ENCODE measurements at places on chromosomes 7 and 10.

DNA sequence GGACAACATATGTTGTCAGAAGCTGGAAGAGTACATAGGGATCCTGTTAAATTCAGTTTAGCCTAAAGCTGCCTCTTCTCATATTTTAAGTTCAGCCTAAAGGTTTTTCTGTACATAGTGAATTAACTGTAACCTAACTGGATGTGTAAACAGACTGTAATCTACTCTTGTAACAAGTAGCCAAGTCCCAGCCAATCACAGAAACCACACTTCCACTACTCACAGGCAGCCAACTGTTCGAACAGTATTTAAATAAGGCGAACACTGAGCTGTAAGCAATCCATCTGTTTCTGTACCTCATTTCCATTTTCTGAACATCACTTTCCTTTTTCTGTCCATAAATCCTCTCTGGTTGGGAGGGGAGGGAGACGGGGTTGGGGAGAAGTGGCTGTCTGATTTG lies 15.0 kb upstream of the STN1 start:
- no peak for DNase-seq

DNA sequence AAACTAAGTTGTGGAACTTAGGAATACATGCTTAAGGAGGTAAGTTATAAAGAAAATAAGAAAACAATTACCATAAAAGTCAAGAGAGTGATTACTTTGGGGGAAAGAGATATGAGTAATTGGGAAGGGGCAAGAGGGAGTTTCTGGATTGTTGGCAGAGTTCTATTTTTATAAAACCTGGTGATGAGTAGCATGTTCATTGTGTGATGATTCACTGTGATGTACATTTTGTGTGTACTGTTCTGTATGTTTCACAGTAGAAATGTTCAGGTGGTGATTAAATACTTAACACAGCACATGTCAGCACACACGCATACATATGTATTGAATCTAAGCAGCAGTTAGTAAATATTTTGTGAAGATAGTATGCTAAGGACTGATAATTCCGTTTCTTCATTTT lies 9.7 kb upstream of the OIT3 start:
- DNase-seq: no peak

DNA sequence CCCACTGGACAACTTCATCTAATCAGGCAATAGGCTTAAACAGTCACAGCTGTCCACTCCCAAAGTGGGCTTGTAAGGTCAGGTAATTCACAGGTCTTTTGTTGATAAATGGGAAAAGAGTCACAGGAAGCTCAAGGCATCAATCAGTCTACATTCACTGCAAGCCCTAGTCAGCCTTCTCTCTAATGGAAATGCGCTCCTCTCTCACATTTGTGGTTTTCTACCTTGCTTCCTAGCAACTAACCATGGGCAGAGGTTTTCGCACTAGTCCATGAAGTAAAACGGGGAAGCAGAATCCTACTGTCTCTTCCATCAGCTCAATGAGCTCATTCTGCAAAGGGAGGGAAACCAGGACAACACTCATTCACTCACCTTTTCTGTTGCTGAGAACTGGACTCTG lies 53.5 kb upstream of the APBB1IP start:
- DNase-seq: no peak

- peak; percentile 27 for DNase-seq
These were observed 160.1 kb downstream of the GALNT11 start for GRCh38 chr7:152185558-152185957.

GRCh38 chr10:131093795-131094366 lies 217.6 kb downstream of the TCERG1L start:
- no peak for DNase-seq

DNA sequence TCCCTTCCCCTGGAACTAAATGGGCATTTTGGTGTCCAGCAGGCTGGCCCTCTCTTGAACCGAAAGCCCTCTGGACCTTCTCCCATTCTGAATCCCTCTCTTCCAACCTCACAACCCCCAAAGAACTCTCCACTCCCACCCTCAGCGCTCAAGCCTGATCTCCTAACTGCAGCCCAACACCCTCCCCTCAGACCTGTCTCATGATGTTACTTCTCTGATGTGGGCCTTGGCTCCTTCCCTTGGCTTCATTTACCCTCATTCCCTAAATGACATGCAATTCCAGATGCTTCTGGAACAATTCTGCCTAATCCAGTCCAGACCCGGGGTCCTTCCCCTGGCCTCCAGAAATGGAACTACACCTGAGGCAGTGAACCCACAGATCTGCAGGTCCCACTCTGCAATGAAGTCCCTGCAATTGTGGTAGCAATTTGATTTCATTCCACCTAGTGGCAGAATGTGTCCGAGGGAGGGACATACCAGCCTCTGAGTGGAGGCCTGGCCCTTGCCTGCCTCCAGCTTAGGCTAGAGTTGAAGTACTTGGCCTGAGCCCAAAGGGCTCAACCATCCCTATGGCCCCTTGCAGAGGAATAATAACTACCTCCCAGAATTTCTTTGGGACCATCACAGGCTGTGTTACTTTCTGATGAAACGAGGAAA lies 4.1 kb upstream of the CEP41 start:
- DNase-seq: no peak

DNA sequence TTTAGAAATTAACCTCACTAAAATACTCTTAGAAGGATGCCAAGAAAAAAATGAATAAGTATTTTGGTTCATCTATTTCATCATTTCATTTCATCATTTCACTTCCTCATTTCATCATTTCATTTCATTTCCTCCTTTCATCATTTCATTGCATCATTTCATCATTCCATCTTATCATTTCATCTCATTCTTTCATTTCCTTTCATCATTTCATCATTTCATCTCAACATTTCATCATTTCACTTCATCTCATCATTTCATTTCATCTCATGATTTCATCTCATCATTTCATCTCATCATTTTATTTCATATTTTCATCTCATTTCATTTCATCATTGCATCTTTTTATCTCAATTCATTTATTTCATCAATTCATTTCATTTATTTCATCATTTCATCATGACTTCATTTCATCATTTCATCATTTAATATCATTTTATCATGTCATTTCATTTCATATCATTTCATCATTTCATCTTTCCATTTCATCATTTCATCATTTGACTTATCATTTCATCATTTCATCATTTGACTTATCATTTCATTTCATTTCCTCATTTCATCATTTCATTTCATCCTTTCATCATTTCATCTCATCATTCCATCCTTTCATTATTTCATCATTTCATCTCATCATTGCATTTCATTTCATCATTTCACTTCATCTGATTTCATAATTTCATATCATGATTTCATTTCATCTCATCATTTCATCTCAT lies 129.9 kb downstream of the ZNF92 start:
- DNase-seq: no peak

- DNase-seq: no peak
These were observed 609.4 kb upstream of the PCDH15 start for GRCh38 chr10:55410415-55410885.

DNA sequence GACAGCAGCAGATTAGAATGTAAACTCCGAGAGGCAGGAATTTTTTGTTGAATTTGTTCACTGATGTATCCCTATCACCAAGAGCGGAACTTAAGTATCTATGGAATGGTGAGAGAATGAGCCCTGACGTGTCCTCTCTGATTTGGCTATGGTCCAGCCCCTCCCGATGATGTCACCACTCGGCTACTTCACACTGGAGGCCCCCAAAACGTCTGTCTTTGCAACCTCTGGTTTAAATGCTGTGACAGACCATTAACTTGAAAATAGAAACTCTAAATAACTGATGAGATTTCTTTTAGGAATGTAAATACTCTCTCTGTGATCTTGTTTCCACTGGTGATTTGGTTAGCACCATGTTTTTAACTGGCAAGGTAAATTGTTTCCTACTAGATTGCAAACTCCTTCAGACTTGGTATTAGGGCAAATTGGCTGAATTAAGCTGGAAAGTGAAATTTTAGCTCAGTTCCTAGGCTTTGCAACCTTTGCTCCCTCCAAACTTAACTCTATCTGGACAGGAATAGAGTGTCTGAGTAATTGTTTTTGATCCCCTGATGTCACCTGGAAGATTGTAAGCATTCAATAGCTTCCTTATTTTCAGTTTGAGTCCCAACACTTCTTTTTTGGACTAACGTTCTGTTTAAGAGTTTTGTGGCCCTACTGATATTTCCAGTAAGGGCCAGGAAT lies 19.1 kb downstream of the SLC16A12 start:
- DNase-seq: peak; percentile 97

DNA sequence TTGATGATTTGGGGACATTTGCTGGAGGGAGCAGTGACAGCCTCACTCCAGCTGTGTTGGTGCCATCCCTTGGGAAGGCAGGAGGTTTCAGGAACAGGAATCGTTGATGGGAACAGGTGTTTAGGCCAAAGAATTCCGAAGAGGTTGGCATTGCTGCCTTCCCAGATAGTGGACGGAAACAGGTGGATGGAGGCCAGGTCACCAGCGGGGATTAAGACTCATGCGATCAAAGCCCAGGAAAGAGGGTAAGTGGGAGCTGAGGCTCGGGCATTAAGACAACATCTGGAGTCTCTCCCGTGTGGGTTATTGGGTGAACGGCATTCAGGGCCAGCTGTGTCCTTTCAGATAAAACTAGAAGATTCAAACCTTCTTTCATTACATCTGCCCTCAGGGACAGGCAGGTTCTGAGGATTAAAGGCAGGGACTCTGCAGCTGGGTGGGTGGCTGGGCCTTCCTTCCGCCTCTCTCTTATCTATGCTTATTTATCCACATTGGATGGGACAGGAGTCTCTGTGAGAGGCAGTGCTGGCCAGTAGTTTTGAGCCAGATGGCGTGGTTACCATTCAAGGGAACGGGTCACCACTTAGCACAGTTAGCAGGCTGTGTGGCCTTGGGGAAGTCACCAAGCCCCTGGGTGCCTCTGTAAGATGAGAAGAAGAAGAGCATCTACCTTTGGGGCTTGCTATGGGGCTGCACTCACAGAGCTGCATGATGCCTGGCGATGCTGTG lies 67.6 kb downstream of the INSIG1 start:
- DNase-seq: no peak

- peak; percentile 29 for DNase-seq
These were observed 613.9 kb upstream of the CELF2 start for GRCh38 chr10:10403762-10404161.

DNA sequence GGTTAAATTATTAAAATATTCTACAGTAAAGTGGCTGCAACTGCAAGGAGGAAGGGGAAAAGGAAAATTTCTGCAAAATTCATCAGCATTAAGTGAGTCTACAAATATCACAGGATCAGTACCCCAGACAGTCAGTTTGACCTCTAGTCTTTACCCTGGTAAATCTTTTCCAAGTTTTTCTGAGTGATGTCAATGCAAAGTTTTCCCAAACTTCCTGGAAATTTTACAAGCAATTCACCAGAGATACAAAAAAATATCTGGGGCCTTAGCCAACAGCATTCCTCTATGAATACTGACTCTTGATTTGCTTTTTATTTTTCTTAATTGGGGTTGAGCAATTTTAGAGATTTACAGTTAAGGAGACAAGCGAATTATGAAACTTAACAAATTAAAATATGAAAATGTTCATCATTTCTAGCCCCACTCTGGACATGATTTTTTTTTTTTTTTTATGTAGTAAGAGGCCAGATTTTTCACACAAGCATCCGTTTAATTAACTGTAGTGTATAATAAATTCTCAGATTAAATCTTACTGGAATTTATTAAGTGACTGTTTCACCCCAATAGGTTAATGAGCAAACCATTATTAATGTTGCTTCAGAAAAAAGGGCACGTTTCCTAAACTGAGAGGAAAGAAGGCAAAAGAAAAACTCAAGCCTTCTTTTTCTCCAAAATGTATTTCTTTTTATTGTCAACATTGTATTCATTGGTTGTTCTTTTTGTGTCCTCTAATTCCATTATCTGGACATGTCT lies 539.5 kb upstream of the FZD8 start:
- peak; percentile 66 for DNase-seq

- peak; percentile 8 for DNase-seq
These were observed 9.7 kb downstream of the CALY start for GRCh38 chr10:133326745-133327650.

DNA sequence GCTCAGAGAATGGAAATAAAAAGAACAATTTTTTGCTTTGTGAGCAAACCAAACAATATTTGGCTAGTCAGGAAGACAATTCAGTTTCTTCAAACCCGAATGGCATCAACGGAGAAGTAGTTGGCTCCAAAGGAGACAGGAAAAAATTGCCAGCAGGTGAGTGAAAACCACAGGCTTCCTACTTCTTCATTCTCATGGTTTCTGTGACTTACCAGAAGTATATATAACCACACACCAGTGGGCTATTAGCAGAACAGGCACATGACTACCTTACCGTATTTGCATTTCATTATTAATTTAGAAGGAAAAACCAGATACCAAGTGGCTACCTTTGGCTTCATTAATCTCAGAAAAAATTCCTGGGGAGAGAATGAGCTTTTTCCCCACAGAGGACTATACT lies 8.8 kb downstream of the TDRD1 start:
- no peak for DNase-seq

DNA sequence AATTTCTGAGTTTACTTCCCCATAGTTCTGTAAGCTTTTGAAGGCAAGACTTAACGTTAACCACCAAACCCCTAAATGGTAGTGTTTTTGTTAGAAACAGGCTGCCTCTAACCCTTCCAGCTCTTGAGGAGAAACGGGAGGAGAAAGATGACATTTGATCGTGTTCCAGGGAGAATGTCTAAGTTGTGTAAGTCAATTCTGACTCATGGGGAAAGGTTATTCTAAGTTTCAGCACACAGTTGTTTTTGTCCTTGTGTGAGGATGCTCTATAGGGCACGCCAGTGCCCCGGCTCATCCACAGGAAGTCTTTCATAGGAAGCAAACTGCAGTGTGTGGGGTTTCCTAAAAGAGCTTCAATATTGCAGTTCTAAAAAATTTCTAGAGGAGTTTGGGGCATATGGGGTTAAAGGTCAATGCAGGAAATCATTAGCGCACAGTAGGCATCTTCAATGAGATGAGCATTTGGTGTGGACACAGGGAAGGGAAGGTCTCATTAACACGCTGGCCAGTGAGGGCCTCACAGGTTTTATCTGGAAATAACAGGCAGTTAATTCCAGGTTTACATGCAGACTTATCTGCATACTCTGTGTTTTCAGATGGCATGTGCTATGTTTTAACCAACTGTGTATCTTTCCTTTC lies 638.2 kb upstream of the IGFBP3 start:
- peak; percentile 90 for DNase-seq

DNA sequence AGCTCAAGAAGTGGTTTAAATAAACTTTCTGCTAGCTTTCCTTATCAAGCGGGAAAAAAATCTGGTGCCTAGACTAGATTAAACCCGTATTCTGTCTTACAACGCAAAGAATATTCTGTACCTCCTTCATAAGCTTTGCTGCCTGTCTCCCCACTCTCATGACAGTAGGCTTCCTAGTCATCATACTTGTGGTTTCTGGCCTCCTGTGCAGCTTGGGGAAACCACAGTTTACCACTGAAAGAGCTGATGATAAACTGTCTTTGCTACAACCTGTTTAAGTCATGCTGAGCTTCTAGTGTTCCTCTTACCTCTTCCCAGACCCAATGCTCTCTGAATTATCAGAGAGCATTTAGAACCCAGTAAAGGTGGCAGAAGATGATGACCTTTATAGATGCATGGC lies 55.0 kb downstream of the PODXL start:
- peak; percentile 83 for DNase-seq

GRCh38 chr10:1664333-1664964 lies 72.9 kb downstream of the ADARB2 start:
- no peak for DNase-seq

- no peak for DNase-seq
These were observed 471 bp upstream of the TOMM7 start for GRCh38 chr7:22823142-22823497.

All from fibroblast of villous mesenchyme (primary cell).